ENCODE measurements at places on chromosomes 11 and 22. TPM values are rescaled to one million over a fixed set of nuclear protein-coding genes. Genes with fewer than 3 reads are reported as not detected.

The WBP2NL gene
- total RNA-seq, result 0.50 TPM

The ISX gene
- not detected for total RNA-seq

The KRTAP5-2 gene
- total RNA-seq, result not detected

The ELF5 gene
- total RNA-seq, result 0.12 TPM

The SYT13 gene
- not detected for total RNA-seq

The GP1BB gene
- total RNA-seq, result 0.89 TPM

The PANX3 gene
- total RNA-seq, result not detected

Measured in uterine smooth muscle cell (primary cell).